ENCODE measurements at places on chromosomes 16 and 17. TPM values are rescaled to one million over a fixed set of nuclear protein-coding genes. Genes with fewer than 3 reads are reported as not detected.

DNA sequence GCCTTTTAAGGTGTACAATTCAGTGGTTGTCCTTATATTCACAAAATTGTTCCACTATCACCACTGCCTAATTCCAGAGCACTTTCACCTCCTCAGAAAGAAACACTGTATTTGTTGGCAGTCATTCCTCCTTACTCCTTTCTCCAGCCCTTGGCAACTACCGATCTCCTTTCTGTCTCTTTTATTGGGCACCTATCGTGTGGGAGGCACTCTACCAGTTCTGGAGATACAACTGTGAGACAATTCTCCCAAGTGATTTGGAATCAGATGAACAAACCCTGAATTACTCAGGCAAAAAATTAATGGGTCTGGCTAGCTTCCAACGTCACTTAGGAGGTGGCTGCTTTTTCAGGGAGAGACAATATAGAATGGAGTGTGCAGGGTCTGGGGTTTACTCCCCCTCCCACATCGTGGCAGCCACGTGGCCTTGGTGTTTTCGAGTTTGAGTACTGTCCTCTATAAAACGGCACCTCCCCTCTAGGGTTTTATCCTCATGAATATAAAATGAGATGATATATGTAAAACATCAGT is 63.9 kb downstream of the SHISA9 start:
- DNase-seq: no peak

GRCh38 chr16:77307426-77308162 is 108.4 kb downstream of the SYCE1L start:
- no peak for DNase-seq

DNA sequence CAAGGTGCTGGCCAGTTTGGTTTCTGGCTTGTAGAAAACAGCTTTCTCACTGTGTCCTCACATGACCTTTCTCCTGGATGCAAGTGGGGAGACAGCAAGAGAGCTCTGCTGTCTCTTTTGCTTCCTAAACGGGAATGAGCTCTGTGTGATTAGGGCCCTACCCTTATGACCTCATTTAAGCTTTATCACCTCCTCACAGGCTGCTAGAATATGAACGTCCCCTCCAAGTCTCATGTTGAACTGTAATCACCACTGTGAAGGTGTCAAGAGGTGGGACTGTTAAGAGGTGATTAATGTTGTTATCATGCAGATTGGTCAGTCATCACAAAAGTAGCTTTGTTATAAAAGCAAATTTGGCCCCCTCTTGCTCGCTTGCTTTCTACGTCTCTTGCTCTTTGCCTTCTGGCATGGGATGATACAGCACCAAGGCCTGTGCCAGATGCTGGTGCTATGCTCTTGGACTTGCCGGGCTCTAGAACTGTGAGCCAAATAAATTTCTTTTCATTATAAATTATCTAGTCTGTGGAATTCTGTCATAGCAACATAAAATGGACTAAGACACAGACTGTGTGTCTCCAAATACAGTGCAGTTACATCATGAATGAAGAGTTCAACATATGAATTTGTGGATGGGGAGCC is 14.8 kb upstream of the POLR3E start:
- DNase-seq: no peak

Gene ATP2A1
- 0.47 TPM for total RNA-seq

GRCh38 chr16:67846063-67846319 is 742 bp upstream of the NUTF2 start:
- no peak for DNase-seq

DNA sequence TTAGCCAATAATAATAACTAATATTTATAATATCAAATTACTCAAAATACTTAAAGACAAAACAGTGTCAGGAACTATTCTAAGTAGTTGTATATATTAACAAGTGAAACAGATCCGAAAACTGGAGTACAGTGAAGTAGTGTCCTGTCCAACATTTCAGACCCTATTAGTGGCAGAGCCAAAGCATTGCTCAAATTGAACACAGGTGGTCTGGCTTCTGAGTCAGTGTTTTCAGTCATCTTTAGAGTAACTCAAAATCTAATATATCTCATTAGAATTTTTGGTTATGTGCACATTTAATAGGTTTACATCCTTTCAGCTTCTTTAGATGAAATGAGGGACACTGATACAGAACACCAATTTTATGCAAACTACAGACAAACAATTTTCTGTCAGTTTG is 652.5 kb downstream of the CDH11 start:
- DNase-seq: no peak

DNA sequence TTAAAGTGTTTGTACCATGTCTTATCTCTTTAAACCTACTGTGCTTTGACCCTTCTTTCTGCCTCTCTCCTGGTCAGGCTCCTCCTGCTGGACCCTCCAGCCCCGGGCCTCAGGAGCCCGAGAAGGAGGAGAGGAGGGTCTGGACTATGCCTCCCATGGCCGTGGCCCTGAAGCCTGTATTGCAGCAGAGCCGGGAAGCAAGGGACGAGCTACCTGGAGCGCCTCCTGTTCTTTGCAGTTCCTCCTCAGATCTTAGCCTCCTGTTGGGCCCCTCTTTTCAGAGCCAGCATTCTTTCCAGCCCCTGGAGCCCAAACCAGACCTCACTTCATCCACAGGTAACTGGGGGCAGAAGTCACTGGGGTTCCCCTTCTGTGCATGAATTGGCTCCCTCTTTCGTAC is 13.6 kb downstream of the CNTROB start:
- DNase-seq: no peak

DNA sequence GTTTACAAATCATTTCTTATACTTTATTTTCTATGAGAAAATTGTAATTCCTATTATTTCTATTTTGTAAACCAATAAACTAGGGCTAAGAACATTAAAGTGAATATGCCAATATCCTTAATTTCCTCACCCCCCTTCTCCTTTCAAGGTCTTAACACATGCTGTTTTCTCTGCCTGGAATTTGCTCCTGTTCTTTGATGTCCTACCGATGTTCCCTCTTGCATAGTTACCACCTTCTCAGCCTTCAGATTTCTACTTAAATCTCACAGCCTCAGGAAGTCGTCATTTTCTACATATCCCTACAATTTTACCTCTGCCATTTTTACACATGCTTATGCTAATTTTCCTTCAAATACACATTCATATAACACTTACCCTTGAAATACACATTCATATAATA is 890.9 kb upstream of the CDH8 start:
- DNase-seq: no peak

- DNase-seq: no peak
Measured at GRCh38 chr16:86213437-86214205, 296.7 kb upstream of the FOXF1 start.

- DNase-seq: no peak
Measured at GRCh38 chr17:66764506-66764905, 70.4 kb upstream of the CACNG5 start.

DNA sequence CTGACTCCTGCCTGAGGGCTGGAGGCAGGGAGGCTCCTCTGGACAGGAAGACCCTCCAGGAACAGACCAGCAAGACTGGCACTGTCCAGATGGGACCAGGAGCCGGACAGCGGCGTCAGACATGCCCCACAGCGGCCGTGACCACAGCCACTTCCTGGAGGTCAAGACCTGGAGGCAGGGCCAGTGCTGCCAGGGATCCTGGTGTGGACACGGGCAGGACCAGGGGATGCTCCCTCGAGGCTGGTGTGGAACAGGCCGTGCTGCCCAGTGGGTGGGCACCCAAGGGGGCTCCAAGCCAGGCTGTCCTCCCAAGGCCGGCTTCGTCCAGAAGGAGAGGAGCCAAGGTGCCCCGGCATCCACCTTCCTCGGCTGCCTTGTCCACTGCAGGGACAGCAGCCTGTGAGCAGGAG is 4.5 kb upstream of the CCDC57 start:
- peak; percentile 41 for DNase-seq

Gene CHRNE
- total RNA-seq: 0.43 TPM

DNA sequence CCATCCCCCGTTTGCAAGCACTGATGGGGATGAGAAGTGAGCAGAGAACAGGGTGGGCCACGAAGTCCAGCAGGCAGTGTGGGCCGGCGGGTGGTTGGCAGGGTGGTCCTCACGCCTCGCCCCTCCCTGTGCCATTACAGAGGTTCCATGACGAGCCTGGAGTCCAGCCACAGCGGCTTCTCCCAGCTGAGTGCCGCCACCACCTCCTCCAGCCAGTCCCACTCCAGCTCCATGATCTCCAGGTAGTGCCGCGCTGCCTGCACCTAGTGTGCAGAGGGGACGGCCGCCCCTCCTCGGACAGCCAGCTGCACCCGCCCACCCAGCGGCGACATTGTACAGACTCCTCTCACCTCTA is 73.0 kb downstream of the SEC14L1 start:
- DNase-seq: no peak

DNA sequence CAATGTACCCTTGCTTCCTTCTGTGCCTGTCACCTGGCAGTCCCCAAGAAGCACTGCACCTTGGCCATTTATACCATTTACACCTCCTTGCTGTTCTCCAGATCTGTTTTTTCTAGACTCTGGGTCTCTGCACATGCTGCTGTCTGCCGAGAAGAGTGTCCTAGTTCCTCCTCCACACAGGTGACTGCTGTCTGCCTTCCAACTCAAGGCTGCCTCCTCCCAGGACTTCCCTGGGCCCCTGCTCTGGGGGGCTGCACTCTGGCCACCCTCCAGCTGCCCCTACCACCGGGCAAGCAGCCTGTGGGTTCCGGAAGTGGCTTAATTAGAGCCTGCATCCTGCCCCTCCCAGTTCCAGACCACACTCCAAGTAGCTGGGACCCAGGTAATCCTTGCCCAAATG is 5.7 kb upstream of the LIMD2 start:
- DNase-seq: no peak

GRCh38 chr17:4693416-4693815 is 10.5 kb downstream of the PELP1 start:
- DNase-seq: no peak

DNA sequence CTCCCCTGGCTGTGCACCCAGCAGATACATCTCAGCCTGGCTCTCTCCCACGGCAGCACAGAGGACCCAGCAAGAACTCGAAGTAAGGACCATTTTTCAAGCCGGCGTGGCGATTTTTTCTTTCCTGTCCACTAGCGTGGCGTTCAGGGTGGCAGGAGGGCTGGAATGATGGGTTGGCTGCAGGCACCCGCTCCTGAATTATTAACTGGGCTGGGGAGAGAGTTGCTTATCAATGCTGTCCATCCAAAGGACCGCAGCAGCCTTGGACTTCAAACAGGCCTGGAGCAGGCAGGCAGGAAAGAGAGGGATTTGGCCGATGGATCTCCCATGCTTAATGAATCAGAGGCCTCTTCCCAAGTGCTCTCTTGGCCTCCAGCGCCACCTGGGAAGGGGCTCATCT is 7.0 kb downstream of the C16orf82 start:
- DNase-seq: no peak

DNA sequence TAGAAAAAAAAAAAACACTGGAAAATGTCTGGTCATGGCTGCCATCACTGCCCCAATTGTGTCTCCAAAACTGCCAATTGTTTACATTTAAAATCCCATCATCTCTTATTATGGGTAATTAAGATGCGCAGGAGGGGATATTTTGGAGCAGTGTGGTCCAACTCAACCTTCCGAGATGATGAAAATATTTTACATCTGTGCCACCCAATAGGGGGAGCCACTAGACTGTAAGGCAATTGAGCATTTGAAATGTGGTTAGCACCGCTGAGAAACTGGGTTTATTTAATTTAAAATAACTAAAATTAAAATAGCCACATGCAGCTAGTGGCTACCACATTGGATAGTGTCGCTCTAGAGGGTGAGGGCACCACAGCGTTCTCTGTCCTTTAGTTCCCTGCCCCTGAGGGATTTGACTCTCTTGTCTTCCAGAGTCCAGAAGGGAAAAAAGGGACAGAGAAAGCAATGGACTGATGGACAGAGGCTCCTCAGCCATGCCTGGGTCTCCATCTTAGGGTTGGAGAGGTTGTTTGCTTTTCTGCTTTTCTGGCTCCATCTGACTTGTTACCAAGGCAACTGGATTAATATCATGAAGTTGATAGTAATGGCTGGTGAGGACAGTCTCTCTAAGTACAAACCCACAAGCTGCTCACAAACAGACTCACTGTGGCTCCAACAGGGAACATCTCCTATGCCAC is 3.5 kb downstream of the MPO start:
- DNase-seq: no peak

- DNase-seq: no peak
Measured at GRCh38 chr17:67365738-67366192, 612 bp downstream of the PSMD12 start.

Gene DDX5
- 445 TPM for total RNA-seq

Gene ACSM2B
- total RNA-seq: not detected

GRCh38 chr16:12677502-12677901 is 126.2 kb downstream of the CPPED1 start:
- DNase-seq: no peak

DNA sequence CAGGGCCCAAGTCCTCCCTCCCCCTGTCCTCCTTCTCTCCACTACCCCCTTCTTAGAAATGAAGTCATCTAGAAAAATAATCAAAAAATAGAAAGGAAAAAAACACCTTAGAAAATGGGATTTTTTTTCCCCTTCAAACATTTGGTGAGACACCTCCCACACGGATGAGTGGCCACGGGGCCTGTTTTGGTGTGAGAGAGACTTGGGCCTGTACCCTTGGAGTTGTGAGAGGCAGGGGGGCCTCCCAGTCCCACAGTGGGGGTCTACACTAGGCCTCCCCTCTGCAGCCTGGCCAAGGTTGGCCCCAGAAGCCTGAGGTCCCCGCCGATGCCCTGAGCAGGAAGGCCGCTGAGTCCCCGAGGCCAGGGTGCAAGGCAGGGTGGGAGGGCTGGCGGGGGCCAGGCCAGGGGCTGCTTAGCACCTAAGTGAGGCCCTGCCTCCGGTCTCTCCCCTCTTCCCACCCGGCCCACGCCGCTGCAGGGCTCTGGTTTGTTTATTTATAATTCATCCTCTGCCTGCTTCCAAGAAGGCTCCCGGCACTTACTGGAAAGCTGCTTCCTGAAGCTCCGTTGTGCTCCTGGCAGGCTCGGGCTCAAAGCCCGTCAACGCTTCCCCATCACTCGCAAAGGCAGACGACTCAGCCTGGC is 26.4 kb downstream of the NPTX1 start:
- DNase-seq: no peak

Gene SPATA22
- total RNA-seq: not detected

Gene SDF2
- total RNA-seq: 52.3 TPM

DNA sequence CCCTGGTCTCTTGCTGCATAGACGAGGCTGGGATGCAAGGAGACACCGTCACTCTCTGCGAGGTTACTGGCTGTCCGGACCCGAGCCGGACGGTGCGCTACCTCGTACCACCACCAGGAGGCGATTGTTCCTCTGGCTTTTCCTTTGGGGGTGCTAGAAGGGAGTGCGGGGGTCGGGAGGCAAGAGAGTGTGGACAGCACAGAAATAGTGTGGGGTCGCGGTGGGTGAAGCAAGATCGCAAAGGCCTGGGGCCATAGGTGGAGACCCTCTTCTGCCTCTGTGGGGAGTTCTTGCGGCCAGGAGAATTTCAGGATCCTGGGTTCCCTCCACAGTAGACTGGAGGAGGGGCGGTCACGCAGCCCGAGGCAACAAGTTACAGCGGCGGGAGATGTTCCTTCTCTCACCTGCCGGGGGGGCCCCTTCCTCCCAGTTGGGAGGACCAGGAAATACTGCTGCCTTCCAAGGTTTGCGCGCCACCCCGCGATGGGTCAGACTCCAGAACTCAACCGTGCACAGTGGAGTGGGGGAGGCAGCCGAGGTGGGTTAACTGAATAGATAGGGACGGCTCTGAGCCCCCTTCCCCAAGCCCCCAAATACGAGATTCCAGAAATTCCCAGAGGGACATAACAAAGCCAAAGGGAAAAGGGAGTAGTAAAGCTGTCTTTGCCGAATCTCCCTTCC is 6.9 kb downstream of the PHOSPHO1 start:
- DNase-seq: peak; percentile 78
